ENCODE measurements at places on chromosomes 3 and 15. TPM values are rescaled to one million over a fixed set of nuclear protein-coding genes. Genes with fewer than 3 reads are reported as not detected.

Gene PEX5L
- 0.78 TPM for polyA plus RNA-seq

Gene THRB
- polyA plus RNA-seq, result 4.1 TPM

Gene SPINK8
- polyA plus RNA-seq, result not detected

Gene CATSPER2
- polyA plus RNA-seq, result 10.0 TPM

Gene RNF123
- 35.4 TPM for polyA plus RNA-seq

Gene SELENOK
- 75.7 TPM for polyA plus RNA-seq

Gene CELSR3
- 0.67 TPM for polyA plus RNA-seq

Gene SUSD5
- 9.6 TPM for polyA plus RNA-seq

Gene GOLGA6L4
- polyA plus RNA-seq, result 16.3 TPM

Gene RPL39L
- polyA plus RNA-seq, result 18.3 TPM

Gene RNF7
- polyA plus RNA-seq, result 115 TPM

Gene NPHP3
- 47.9 TPM for polyA plus RNA-seq

Gene IL12A
- polyA plus RNA-seq, result 1.0 TPM

Gene STAC
- polyA plus RNA-seq, result 5.3 TPM

Gene ANKRD34C
- polyA plus RNA-seq, result 0.11 TPM

Gene CDC25A
- 10.3 TPM for polyA plus RNA-seq

Gene C3orf22
- not detected for polyA plus RNA-seq

Gene FEZF2
- polyA plus RNA-seq, result not detected

Gene CXCR6
- polyA plus RNA-seq, result 0.20 TPM

Gene OXTR
- 0.86 TPM for polyA plus RNA-seq

Gene ZNF770
- 44.2 TPM for polyA plus RNA-seq

Gene IL20RB
- polyA plus RNA-seq, result 0.33 TPM

Gene ITIH3
- 4.9 TPM for polyA plus RNA-seq

Gene ACVR2B
- 19.0 TPM for polyA plus RNA-seq

Gene GRIP2
- 0.68 TPM for polyA plus RNA-seq

Gene PIERCE2
- polyA plus RNA-seq, result 6.4 TPM

Gene PRR20G
- not detected for polyA plus RNA-seq

Gene PCLAF
- 47.2 TPM for polyA plus RNA-seq

Gene TOMM70
- 68.7 TPM for polyA plus RNA-seq

Gene GOLGA6A
- polyA plus RNA-seq, result 0.66 TPM

Gene CSTA
- 0.53 TPM for polyA plus RNA-seq

Gene GPR149
- not detected for polyA plus RNA-seq

Gene ZPLD1
- 0.12 TPM for polyA plus RNA-seq

Gene RPL35A
- polyA plus RNA-seq, result 1,680 TPM

Gene BSN
- 1.3 TPM for polyA plus RNA-seq

Gene CCR8
- polyA plus RNA-seq, result not detected

Gene CASR
- 21.7 TPM for polyA plus RNA-seq

Gene DAZL
- not detected for polyA plus RNA-seq

Gene SGO1
- 11.3 TPM for polyA plus RNA-seq

Gene C2CD4A
- polyA plus RNA-seq, result 0.31 TPM

Gene CACNA2D2
- 13.5 TPM for polyA plus RNA-seq

Gene GABRR3
- polyA plus RNA-seq, result not detected

Gene UTS2B
- 1.2 TPM for polyA plus RNA-seq

Gene ACTC1
- polyA plus RNA-seq, result 1.6 TPM

Gene MUC20
- 42.1 TPM for polyA plus RNA-seq

Gene TLR9
- polyA plus RNA-seq, result 0.26 TPM

Gene NAA50
- 154 TPM for polyA plus RNA-seq

Gene RAD51
- 13.8 TPM for polyA plus RNA-seq

Gene GHSR
- polyA plus RNA-seq, result not detected

Gene TMEM207
- 0.42 TPM for polyA plus RNA-seq

Gene TMEM40
- 0.38 TPM for polyA plus RNA-seq

Gene GOLGA6D
- polyA plus RNA-seq, result 0.26 TPM

Gene C3orf20
- polyA plus RNA-seq, result 0.20 TPM

Gene CRABP1
- polyA plus RNA-seq, result 58.5 TPM

Gene VPS39
- 71.2 TPM for polyA plus RNA-seq

Gene CLSTN2
- polyA plus RNA-seq, result 2.0 TPM

Gene HCLS1
- polyA plus RNA-seq, result 7.6 TPM

Gene DNAJA4
- 23.1 TPM for polyA plus RNA-seq
